ENCODE measurements at places on chromosomes 12 and 14.

- DNase-seq = no peak
Observed at GRCh38 chr14:35390577-35391387, 13.8 kb downstream of the NFKBIA start.

- no peak for DNase-seq
Observed at GRCh38 chr12:83477696-83478095, 791.0 kb downstream of the TMTC2 start.

GRCh38 chr12:52189376-52190174 is 2.2 kb downstream of the KRT80 start:
- DNase-seq = no peak

DNA sequence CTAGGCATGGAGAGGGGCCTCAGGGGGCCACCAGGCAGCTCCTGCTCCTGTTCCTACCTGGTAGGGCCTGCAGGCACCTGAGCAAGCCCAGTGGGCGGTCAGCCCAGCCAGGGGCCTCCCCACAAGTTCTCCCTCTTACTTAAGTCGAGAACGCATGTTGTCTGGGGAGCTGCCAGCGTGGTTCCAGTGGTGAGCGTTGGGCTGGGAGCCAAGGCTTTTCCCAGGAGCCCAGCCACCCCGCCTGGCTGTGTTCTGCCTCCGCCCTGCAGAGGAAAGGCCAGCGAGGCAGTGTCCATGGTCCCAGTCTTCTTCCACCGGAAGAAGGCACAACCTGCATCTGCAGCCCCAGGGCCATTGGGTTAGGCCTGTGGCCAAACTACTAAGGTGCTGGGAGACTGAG is 1.4 kb downstream of the C14orf180 start:
- DNase-seq = no peak

DNA sequence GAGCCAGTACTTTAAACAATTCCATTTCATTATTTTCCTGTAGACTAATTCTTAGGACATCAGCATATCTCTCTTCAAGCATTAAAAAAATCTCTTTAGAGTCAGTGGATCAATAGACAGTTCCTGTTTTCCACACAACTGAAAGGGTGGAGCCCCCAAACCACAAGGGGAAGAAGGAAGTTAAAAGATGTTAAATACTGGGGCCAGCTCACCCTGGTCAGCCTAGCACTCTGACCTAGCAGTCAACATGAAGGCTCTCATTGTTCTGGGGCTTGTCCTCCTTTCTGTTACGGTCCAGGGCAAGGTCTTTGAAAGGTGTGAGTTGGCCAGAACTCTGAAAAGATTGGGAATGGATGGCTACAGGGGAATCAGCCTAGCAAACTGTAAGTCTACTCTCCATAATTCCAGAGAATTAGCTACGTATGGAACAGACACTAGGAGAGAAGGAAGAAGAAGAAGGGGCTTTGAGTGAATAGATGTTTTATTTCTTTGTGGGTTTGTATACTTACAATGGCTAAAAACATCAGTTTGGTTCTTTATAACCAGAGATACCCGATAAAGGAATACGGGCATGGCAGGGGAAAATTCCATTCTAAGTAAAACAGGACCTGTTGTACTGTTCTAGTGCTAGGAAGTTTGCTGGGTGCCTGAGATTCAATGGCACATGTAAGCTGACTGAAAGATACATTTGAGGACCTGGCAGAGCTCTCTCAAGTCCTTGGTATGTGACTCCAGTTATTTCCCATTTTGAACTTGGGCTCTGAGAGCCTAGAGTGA is at the start of gene LYZ:
Gene LYZ, plus strand, starts transcription at position 220 of the 777 bp plus-strand sequence. Its CDS starts 28 bp downstream, at position 248.
- no peak for DNase-seq

All from activated gamma-delta T cell (primary cell).